ENCODE measurements at places on chromosomes 5 and 9.

- peak; percentile 29 for DNase-seq
These were observed 99.1 kb downstream of the ENC1 start for GRCh38 chr5:74541381-74541781.

DNA sequence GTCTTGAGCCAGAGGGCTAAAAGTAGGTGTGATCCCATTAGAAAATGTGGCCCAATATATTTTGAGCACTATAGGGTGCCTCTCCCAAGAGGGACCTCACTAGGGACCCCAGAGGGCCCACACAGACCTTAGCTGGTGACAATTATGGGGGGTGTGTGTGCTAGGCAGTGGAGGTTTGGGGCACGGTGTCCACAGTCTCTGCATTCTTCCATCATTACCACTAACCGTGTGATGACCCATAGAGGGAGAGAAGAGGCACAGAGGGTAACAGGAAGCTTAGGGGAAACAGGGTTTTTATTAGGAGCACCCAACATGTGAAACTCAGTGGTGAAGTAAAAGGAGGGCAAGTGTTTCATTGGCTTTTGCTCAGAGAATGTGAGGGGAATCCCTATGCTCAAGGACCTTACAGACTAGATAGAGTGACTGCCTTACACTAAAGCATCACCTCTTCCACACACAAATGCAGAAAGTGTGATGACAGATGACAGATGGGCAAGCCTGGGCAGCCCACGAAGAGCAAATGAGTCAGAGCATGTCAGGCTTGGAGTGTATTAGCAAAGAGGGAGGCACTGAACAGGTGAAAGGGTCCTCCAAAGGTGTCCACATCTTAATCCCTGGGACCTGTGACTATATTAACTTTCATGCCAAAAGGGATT, 2.5 kb upstream of the ACTL7A start:
- DNase-seq: peak; percentile 93

GRCh38 chr5:91142386-91142785, 240.7 kb downstream of the ARRDC3 start:
- no peak for DNase-seq

DNA sequence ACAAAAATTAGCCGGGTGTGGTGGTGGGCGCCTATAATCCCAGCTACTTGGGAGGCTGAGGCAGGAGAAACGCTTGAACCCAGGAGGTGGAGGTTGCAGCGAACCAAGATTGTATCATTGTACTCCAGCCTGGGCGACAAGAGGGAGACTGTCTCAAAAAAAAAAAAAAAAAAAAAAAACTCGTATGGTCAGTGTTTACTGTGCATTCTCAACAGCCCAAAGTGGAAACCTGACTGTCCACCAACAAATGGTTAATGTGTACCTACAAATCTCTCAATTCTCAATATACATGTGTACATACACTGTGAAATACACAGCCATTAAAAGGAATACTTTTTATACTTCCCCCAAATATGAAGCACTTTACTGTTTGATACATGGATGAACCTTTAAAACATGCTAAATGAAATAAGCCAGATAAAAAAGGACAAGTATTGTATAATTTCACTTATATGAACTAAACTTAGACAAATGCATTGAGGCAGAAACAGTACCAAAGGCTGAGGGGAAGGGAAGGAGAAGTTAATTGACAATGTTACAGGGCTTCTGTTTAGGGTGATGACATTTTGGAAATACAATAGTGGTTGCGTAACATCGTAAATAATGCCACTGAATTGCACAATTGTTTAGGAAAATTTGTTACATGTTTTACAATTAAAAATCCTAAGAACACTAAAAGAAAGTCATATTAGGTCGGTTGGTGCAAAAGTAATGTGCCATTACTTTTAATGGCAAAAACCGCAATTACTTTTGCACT, 16.5 kb downstream of the DNAJA1 start:
- peak; percentile 55 for DNase-seq

- no peak for DNase-seq
These were observed 71.1 kb downstream of the TNC start for GRCh38 chr9:115046824-115047223.

DNA sequence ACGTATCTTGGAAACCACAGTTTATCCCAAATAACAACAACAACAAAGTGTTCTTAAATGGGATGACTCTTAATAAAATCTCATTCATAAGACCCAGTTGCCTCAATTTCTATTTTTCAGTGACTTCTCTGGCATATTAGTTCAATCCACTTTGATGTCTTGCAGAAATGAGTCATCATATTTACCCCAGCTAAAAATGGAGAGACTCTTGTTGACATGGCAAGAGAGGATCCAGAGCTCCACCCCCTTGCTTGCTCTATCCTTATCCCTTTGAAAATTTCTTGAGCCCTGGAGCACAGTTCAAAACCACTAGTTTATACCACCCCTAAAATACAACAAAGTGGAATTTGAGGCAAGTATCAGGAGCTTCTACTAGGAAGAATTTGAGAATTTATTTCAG, 20.8 kb downstream of the VCAN start:
- DNase-seq: no peak

GRCh38 chr9:106970219-106970975, 107.4 kb downstream of the ZNF462 start:
- DNase-seq: no peak

DNA sequence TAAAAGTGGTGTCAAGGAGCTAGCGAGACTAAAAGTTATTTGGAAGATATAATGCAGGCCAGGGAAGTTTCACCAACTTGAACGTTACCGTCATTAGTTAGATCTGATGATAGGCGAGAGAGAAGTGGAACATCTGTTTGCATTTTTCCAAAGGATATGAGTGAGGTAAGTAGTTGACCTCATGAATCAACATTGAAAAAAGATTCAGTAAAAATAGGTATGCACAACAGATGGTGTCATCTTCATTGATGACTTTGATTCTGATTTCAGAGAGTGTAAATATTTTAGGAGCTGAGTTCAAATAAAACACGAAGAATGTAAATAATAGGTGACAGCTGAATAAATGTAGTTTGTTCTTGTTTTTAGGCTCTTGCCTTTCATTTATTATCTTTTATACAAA, 998.9 kb upstream of the CDH6 start:
- DNase-seq: no peak

DNA sequence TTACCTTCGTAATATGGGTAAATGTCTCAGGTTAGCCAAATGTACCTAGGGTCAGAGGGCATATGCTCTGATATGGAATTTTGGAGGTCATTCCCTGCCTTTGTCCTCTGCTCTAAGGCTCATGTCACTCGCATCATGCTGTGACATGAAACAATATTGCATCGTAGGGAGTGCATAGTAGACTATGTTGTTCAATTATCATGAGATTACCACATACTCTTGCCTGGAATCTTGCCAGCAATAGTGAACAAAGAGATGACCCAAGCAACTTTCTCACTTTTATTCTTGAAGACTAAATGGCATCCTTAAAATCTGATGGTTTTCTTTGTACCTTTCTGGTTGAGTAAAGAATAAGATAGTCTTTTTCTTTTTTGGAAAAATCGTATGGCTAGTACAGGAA, 27.6 kb downstream of the ZNF462 start:
- DNase-seq: peak; percentile 58

- no peak for DNase-seq
These were observed 17.4 kb downstream of the TTC39B start for GRCh38 chr9:15289603-15290002.

Measured in bronchial epithelial cell (primary cell).